ENCODE measurements at places on chromosomes 13 and 19.

GRCh38 chr13:75373988-75374387 lies 108.0 kb downstream of the TBC1D4 start:
- no peaks in the 10 kb centered on the region for H3K27me3 ChIP-seq
- no peak overlapping the region for H3K27ac ChIP-seq
- no peak for DNase-seq
- H3K4me1 ChIP-seq: no peaks in the 10 kb centered on the region

DNA sequence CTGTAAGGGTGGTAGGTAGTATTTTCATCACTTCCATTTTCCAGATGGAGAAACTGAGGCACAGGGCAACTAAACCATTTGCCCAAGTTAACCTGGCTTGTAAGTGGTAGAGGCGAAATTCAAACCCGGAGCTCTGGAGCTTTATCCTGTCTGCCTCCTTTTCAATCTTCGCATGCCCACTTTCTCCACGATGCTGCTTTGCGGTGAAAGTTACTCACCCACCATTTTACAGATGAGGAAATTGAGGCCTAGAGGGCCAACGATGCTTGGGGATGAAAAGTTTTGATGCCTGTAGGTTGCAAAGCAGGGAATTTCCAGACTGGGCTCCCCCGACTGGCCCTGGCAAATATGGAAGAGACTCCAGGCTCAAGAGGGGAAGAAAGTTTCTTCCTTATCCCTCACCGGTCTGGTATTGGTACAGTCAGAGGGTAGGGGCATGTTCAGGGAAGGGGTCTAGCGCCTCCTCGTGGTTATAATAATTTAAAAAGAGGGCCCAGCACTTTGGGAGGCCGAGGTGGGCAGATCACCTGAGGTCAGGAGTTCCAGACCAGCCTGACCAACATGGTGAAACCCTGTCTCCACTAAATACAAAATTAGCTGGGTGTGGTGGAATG lies 1.9 kb upstream of the SH2D3A start:
- DNase-seq: no peak
- H3K27ac ChIP-seq: peak overlapping the region; percentile 91
- peaks cover 23% of the 10 kb centered on the region for H3K4me1 ChIP-seq
- H3K36me3 ChIP-seq: no peaks in the 10 kb centered on the region
- H3K4me3 ChIP-seq: no peak overlapping the region

GRCh38 chr13:99258210-99258860 lies at the start of gene GPR18:
Gene GPR18, minus strand, starts transcription at chr13:99258379. Its CDS starts 2,507 bp downstream, at chr13:99255872.
- H3K27me3 ChIP-seq: no peaks in the 10 kb centered on the region
- H3K4me3 ChIP-seq: peak within 1 kb of the TSS; percentile 86
- peaks cover 14% of the 10 kb centered on the region for H3K36me3 ChIP-seq
- H3K4me1 ChIP-seq: peaks cover 40% of the 10 kb centered on the region

GRCh38 chr13:99434258-99434788 lies 66.9 kb upstream of the TM9SF2 start:
- H3K27ac ChIP-seq: peak overlapping the region; percentile 83
- no peaks in the 10 kb centered on the region for H3K27me3 ChIP-seq
- peak overlapping the region; percentile 32 for H3K4me3 ChIP-seq

DNA sequence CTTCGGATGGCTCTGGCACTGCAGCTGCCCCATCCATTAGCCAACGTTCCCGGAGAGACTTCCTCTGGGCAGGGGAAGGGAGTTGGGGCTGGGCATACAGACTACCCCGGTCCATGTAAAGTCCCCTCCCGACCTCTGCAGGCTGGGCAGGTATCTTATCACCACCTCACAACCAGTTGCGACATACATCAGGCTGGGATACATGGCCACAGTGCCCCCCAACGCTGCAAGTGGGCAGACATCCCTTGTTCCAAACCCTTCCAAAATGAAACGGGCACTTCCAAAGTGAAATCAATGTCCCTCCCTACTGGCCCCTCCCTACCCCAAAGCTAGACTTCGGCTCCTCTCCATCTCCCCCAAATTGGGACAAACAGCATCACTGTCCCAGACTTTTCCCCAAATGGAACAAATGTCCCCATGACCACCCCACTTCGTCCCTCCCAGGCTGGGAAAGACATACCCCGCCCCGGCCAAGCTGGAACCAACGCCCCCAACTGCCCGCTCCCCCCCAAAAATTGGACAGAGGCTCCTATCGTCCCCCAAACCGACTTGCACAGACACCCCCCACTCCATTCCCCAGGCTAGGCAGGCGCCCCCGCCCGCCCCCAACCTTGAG lies 5.0 kb downstream of the PALM3 start:
- no peak for DNase-seq
- no peak overlapping the region for H3K27ac ChIP-seq

- H3K36me3 ChIP-seq: no peaks in the 10 kb centered on the region
- no peak overlapping the region for H3K27ac ChIP-seq
- no peaks in the 10 kb centered on the region for H3K27me3 ChIP-seq
- H3K4me1 ChIP-seq: no peaks in the 10 kb centered on the region
- no peak overlapping the region for H3K4me3 ChIP-seq
These were observed 21.2 kb upstream of the DGKH start for GRCh38 chr13:42027286-42027685.

DNA sequence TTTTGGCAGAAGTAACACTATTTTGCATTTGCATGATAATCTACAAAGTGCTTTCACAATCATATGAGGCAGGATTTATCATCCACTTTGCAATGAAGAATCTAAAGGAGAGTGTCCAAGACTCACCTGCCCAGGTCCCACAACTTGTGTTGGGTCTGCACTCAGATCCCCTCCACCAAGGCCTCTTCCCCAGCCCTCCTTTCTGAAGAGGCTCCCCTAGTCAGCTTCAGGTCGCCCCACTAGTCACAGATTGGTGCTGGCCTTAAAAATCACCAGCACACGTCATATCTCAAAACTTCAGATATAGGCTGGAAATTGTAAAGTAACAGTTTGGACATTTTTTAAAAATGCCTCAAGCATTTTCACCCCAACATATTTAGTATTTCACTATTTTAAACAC lies 17.5 kb downstream of the ATP7B start:
- no peaks in the 10 kb centered on the region for H3K36me3 ChIP-seq
- H3K27ac ChIP-seq: no peak overlapping the region
- no peaks in the 10 kb centered on the region for H3K4me1 ChIP-seq
- DNase-seq: no peak
- no peaks in the 10 kb centered on the region for H3K27me3 ChIP-seq

- H3K36me3 ChIP-seq: no peaks in the 10 kb centered on the region
- no peaks in the 10 kb centered on the region for H3K4me1 ChIP-seq
- H3K27me3 ChIP-seq: no peaks in the 10 kb centered on the region
- H3K27ac ChIP-seq: no peak overlapping the region
- DNase-seq: no peak
These were observed 105.7 kb upstream of the SOX1 start for GRCh38 chr13:111961236-111961635.

Data from naive thymus-derived CD4-positive, alpha-beta T cell (primary cell).